ENCODE measurements at places on chromosomes 3 and 15. TPM values are rescaled to one million over a fixed set of nuclear protein-coding genes. Genes with fewer than 3 reads are reported as not detected.

DNA sequence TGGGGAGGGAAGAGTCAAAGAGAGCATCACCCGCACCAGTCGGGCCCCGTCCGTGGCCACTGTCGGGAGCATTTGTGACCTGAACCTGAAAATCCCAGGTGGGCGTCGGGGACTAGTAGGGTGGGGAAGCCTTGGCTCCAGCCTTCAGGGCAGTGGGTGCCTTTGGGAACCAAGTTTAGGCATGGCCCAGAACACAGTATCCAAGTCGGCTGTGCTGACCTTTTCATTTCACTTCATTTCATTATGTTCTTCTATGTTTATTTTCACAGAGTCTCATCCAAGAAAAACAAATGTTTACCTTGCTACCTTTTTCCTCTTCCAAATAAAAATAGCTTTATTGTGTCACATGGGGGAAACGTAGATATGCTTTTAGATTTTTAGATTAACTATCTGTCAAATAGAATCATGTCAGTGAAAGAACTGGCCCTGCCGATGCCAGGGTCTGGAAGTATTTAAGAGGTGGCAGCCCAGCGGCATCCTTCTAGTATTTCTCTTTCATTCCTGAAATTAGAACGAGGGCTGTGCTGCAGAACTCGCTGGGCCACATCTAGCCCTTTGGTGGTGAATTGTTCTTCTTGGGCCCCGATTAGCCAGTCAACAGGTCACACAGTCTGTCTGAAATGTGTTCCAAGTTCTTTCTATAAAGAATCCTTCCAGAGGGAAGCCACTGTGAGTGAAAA is 60.5 kb downstream of the DNASE1L3 start:
- no peak for DNase-seq

GRCh38 chr3:169072494-169072893 is 591.0 kb downstream of the MECOM start:
- DNase-seq = no peak

DNA sequence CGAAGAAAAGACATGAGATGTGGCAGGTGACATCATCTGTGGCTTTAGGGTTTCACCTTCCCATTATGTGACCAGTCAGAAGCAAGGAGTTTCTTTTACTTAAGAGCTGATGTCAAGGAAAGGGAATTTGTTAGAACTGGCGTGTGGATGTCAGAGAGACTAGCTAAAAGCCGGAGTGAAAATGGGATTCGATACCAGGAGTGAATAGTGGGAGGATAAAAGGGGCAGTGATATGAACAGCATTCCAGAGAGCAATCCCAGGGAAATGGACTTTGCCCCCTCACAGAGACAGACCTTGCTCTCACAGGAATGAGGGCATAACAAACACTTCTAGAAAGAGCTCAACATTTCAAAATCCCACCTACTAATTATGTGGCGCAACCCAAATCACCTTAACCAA is 5.9 kb upstream of the FMN1 start:
- DNase-seq = no peak

GRCh38 chr3:113088616-113089015 is 97.8 kb downstream of the GTPBP8 start:
- DNase-seq = no peak

DNA sequence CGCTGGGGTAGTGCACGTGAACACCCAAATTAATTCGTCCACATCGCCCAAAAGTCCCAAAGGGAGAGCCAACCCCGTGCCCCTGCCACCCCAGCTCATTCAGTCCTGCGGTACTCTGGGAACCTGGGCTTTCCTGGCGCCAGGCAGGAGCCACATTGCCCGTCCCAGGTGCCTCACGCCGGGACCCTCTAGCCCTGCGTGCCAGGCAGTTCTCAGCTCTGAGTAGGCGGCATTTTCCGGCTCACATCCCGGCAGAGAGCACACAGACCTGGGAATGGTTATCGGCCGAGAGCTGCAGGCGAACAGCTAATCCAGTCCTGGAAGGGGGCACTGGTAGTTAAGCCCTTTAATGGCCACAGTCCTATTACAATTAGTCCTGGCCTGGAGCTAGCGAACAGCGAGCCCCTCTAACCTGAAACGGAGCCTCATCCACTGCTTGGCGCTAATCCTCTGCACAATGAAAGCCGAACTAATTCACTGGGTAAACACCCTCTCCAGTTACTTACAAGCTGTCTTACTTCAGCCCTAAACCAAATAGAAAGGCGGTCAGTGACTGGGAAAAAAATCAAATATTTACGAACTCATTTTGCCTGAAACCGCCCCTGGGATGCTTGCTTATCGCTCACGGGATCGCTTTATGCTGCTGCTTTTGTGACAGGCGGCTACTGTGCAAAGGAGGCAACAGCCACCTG is 254.6 kb upstream of the SOX14 start:
- no peak for DNase-seq

- no peak for DNase-seq
Measured at GRCh38 chr15:84819291-84819768, 2.2 kb downstream of the ALPK3 start.

DNA sequence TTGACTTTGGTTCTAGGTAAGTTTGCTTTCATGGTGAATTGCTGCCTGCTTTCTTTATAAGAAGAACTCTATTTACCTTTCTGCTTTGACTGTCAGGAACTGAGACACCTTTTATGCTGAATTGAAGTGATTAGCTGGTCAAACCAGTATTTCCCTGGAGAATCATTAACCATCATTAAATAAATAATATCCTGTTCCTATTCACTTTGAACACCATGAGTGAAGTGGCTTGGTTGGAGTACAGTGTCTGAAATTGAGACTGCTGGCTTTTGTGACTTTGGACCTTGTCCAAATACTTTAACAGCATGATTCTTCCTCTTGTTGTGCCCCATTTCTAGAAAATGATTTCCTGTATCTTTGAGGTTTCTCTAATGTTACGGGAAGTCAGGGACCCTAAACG is 5.6 kb upstream of the TMEM62 start:
- DNase-seq = peak; percentile 78

DNA sequence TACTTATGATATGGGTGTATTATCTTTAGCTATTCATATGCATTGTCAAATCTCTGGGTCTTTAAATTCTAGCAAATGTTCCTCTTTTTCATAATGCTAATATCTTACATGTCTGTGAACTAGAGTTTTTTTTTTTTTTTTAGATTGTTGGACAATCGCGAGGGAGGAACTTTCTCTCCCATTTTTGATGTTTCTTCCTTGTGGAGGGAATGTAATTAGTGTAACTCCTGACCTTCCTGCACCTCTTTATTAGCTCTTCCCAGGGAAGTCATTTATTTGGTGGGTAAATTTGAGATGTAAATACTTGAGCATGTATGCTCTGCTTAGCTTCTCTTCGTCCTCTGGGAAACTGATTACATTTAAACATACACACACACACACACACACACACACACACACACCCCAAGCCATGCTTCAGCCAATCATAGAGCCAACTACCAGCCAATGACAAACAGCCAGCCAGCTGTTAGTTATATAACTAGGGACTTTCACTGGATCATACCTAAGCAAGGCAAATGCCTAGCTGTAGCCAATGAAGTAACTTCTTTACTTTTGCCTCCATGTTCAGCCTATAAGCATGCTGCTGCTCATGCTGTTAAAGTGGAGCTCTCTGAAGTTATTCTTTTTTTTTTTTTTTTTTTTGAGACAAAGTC is 8.3 kb upstream of the USP8 start:
- DNase-seq = no peak

DNA sequence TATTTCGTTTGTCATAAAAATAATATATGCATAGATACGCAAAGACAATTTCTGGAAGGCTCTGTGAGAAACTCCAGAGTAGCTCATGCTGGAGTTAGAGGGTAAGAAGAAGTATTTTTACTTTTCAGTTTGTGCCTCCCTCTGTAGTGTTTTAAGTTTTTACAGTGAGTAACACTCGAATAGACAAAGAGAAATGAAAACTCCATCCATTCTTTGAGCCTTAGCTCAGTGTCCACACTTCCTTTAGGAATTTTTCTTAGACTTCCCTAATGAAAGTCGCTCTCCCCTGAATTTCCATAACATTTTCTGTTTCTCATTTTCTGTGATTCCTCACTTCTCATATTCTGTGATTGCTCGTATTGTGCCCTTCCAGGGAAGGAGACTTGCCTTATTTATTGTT is 2.1 kb downstream of the BLOC1S6 start:
- DNase-seq = no peak

DNA sequence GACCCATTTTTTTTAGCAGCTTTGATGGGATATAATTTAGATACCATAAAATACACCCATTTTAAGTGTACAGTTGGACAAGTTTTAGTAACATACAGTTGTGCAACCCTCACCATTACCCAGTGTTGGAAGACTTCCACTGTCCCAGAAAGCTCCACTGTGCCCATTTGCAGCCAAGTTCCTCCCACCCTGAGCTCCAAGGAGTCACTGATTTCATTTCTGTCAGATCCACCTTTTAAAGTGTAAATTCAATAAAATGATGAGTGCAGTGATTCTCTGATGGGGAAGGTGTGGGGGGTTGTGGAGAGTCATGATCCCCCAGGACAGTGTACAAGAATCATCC is 93.2 kb upstream of the IGF1R start:
- DNase-seq = no peak

GRCh38 chr3:50588759-50589433 is 19.6 kb downstream of the HEMK1 start:
- no peak for DNase-seq

DNA sequence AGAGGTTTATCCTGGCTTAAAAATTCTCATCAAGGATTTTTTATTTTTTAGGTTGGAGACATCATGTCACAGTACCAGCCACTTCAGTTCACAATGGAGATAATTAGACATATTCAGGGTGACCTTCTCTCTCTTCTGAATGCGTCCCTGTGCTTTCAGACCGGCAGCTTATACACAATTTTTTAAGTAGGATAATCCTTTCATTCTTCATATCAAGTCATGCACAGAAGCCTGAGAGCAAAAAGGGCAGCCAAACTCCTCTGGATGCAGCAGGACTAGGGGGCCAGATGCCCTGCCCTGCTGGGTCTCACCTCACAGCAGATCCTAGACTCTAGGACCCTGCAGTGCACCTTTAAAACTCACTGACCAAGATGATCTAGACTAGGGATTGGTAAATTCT is 210.4 kb downstream of the ERC2 start:
- DNase-seq = no peak

GRCh38 chr15:35671197-35671596 is 125.2 kb upstream of the DPH6 start:
- no peak for DNase-seq

DNA sequence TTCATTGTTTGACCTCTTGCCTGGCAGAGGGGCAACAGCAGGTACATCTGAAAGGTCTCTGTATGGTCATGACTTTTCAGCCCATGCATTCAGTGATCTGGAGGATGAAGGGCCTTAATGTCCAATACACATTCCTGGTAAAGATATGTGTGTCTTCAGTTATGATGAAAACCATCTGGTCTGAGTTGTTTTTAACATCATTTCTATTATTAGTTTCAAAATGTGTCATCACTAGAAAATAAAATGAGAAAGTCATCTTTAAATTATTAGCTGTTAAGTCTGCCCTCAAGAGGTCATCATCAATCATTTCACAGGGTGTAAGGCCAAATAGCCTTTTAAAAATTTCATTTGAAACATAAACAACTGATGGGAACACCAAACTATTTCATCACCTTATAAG is 92.1 kb upstream of the PLSCR4 start:
- DNase-seq = peak; percentile 29

DNA sequence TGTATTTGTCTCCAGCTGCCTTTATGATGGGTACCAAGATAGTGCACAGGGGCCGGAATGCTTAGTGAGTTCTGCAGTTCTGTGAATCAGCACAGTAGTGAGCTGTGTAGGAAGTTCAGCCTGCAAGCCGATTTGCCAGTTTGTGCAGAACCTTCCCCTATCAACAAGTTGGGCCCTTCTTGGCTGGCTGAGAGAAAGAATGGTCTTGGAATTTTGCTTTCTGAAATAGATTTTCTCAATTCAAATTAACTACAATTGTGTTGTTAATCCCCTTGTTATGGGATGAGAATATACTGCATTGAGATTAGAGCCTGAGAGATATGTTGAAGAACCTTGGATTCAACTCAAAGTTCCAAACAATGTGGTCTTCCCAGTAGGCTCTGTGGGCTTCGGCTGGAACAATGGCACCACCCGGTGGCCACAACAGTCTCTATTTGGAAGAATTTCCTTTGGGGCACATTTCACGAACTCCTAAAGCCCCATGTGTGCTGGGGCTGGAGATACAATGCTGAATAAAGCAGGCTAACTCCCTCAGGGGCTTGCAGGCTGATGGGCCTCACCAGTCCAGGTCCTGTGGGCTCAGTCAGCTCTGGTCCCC is 59.1 kb downstream of the TRIM42 start:
- no peak for DNase-seq

- DNase-seq = no peak
Measured at GRCh38 chr3:176046703-176047102, 1150.6 kb downstream of the TBL1XR1 start.

DNA sequence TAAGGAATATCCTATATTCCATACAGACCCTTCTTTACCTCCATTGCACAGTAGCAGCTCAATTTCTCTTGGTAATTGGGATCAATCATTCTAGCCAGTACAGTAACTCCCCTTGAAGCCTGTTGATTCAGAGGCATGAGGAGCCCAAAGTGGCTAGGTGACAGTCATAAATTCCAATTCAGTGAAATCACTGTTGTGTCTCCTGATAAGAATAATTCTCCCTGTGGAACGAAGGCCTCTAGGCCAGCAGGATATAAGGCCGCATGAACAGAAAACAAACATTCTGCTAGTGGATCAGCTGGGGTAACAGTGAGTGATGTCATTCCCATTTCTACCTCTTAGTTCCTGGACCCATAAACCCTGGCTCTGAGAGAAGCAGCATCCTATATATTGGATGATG is 696.3 kb downstream of the NR2F2 start:
- DNase-seq = no peak

DNA sequence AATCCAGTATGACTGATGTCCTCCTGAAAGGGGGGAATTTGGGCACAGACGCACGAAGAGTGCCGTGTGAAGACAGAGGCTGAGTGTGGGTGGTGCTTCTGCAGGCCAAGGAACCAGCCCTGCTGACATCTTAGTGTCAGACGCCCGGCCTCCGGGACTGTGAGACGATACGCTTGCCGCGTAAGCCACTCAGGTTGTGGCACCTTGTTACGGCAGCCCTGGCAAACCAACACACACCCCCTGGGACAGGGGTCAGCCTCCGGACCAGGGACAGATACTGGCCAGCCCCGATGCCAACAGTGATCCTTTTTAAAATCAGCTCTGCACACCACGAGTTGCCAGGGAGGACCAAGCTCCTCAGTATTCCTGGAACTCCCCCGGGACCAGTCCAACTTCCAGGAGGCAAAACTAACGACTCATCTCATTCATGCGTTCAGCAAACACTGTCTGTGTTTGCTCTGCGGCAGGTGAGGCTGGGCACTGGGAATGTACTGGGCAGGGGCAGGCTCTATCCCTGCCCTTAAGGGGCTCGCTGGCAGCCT is 21.2 kb upstream of the PIGZ start:
- no peak for DNase-seq

GRCh38 chr3:108403686-108404345 is 106.6 kb downstream of the MYH15 start:
- no peak for DNase-seq

GRCh38 chr3:126539558-126540250 is 15.7 kb downstream of the CHST13 start:
- DNase-seq = no peak

The GNAT1 gene
- total RNA-seq = not detected

The GPR171 gene
- 0.63 TPM for total RNA-seq

The SNRPN gene
- 98.8 TPM for total RNA-seq
